Stimulated activated CD4-positive, alpha-beta T cell treated with anti-CD3 and anti-CD28 coated beads, Interleukin-15, amount 100 ng/mL, for 48 hours (primary cell): ENCODE measurements at places on chromosomes 6 and 20.

DNA sequence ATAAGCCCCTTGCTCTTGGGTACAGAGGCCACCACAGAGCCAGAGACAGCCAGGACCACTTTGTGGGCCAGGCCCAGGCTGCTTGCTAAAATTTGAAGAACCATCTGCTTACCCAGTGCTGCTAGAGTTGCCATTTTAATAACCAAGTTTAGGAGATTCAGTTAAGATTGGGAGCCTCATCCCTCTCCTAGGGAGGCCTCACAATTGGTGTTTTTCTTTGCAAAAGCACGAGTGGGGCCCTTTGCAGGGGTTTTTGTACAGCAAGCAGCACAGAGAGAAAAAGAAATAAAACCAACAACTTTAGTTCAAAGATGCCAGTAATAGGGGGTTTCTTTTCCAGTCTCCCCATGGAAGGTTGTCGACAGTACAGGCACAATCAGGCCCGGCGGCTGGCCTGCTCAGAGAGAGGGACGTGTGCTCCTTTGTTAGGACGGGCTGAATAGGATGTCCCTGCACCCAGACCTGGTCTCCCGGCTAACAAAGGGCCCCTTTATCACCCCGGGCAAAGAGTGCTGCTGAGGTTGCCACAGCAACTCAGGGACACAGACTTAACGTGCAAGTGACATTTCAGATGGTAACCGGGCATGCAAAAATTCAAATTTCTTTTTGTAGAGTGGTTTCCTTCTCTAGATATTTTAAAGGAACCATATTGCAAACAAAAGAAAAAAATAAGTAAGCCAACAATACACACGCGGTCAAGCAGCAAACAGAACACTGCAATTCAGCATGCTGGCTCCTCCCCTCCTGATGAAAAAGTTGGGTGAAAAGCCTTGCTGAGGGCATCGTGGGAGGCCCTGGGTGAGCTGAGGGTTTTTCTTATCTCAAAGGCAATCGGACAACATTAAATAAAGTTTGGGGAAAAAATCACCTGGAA, 10.5 kb upstream of the TOX2 start:
- no peak for DNase-seq

DNA sequence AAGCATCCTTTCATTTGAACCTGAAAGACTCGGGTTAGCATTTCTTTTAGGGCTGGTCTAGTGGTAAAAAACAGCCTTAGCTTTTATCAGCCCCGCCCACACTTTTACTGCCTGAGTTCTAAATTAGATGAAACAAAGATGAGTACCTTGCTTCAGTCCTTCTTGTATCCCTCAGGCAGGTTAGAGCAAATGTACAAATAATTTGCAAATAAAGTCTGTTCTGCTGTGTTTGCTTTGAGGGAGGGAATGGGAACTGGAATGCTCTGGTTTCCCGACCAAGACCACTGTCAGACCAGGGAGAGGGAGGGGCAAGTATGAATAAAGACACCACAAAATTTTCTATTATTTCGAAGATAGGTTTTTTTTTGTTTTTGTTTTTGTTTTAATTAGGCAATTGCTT, 85.5 kb upstream of the FLRT3 start:
- no peak for DNase-seq

GRCh38 chr6:71529769-71530168, 241.2 kb downstream of the OGFRL1 start:
- DNase-seq = no peak

GRCh38 chr20:1973601-1974440, 20.0 kb downstream of the PDYN start:
- no peak for DNase-seq

DNA sequence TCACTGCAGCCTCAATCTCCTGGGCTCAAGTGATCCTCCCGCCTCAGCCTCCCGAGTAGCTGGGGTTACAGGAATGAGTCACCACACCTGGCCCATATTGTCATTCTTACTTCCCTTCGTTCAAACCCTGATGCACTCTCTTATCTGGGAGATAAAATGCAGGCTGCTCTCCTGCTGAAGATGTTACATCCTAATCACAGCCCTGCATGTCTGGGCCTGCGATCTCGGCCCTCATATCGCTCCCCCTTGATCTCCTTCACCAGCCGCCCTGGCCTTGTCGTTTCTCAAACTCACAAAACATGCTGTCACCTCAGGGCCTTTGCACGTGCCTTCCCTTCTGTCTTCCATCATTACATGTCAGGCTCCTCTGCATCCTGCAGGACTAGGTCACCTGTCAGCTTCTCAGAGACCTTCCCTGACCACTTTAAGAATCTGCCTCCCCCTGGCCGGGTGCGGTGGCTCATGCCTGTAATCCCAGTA, 8.8 kb upstream of the C20orf203 start:
- DNase-seq = no peak

GRCh38 chr6:124741341-124741740, 220.9 kb upstream of the RNF217 start:
- no peak for DNase-seq

- no peak for DNase-seq
These were observed 21.8 kb upstream of the RPS6KA2 start for GRCh38 chr6:166648846-166649245.

- DNase-seq = no peak
These were observed 7.2 kb downstream of the ATP9A start for GRCh38 chr20:51760905-51761546.

- DNase-seq = no peak
These were observed 67.4 kb downstream of the MOXD1 start for GRCh38 chr6:132333639-132334520.
